ENCODE measurements at places on chromosomes 3 and 15. TPM values are rescaled to one million over a fixed set of nuclear protein-coding genes. Genes with fewer than 3 reads are reported as not detected.
A peak's percentile ranks its signal among the peaks of the same experiment; 100 is the strongest.

DNA sequence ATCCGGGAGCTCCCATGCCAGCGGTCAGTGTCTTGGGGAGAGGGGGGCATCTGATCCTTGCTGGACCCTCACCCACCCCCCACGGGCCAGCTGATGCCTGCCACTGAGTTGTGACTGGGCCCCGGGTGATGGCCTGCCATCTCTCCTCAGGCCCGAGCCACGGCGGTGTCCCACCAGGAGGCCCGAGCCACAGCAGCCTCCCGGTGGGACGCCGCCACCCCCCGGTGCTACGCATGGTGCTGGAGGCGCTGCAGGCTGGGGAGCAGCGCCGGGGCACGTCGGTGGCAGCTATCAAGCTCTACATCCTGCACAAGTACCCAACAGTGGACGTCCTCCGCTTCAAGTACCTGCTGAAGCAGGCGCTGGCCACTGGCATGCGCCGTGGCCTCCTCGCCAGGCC, 4.3 kb downstream of the H1-8 start:
- H3K4me1 ChIP-seq: no peaks in the 10 kb centered on the region
- DNase-seq: no peak
- H3K27me3 ChIP-seq: peaks cover 13% of the 10 kb centered on the region
- H3K4me3 ChIP-seq: no peak overlapping the region
- no peak overlapping the region for H3K27ac ChIP-seq
- no peaks in the 10 kb centered on the region for H3K36me3 ChIP-seq

GRCh38 chr3:37017683-37018082, 24.4 kb downstream of the MLH1 start:
- peaks cover 16% of the 10 kb centered on the region for H3K36me3 ChIP-seq
- H3K4me1 ChIP-seq: no peaks in the 10 kb centered on the region
- H3K27ac ChIP-seq: no peak overlapping the region
- no peak for DNase-seq
- no peaks in the 10 kb centered on the region for H3K27me3 ChIP-seq

DNA sequence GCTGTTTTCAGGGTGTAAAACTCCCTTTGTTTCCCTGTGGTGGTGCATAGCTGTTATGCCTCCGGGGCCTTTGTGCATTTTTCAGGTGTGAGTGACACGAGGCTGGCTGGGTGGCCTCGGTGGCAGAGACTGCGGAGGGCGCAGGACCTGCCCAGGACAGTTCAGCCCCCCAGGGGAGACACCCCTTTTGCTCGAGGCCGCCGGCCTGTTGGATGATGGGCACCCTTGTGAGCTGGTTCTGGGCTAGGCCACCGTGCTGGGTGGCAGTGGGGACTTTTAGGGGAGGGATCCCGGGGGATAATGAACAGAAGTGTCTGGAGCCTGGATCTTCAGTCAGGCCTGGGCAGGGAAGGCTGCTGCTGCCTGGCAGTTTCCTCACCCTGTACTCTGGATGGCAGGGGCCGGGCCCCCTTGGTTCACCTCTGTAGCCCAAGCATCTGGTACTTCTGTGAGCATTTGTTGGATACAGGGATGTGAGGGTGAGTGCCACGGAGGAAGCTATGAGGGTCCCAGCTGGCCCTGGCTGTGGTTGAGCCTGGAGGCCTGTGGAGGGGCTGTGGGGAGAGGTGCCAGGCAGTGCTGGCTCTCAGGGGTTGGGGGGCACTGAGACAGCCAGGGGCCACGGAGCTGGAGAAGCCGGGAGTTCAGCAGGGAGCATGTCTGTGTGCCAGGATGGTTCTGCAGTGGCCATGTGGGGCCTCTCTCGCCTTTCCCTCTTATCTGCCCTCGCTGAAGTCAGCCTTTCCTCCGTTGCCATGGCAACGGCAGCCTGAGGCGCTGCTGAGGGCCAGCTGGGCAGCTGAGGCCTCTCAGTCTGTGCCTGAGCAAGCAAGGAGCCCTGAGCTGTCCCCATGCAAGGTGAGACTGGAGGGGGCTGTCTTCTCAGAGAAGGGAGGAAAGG, 49.0 kb downstream of the KY start:
- no peak overlapping the region for H3K27ac ChIP-seq
- H3K36me3 ChIP-seq: no peaks in the 10 kb centered on the region
- no peak for DNase-seq
- peaks cover 6% of the 10 kb centered on the region for H3K4me1 ChIP-seq
- H3K4me3 ChIP-seq: no peak overlapping the region

DNA sequence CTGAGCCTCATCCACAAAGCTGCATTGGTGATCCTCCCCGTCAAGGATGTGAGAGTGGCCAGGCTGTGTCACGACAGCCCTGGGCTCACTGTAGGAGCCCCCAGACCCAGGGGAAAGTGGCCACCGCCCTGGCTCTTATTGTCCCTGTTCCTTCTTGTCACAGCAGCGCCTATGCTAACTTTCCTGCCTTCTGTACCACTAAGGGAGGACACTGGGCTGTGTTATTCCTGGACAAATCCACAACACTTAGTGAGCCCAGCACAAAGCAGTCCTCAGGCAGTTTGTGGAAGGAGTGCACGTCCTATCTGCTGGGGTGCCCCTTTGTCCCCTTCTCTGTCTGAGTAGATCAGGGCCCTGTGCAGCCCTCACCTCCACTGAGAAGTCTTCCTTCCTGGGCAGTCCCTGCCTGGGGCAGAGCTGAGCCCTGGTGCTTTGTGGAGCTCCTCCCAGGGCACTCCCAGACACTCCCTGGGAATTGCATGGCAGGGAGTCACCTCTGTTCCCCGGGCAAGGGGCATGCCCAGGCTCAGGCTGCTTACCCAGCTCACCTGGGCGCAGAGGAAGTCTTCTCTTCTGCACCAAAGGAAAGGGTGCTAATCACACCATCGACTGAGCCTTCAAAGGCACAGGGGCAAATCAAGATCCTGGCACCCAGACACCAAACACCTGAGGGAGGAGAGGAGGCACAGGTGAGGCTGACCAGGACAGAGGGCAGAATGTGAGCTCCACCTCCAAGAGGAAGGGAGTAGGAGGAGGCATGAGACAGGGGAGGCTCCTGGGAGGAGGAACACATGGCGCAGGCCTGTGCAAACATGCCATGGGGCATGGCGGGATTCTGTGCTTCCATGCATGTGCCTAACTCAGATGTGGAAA, 138.7 kb downstream of the KLF13 start:
- H3K36me3 ChIP-seq: no peaks in the 10 kb centered on the region
- no peak overlapping the region for H3K4me3 ChIP-seq
- peaks cover 9% of the 10 kb centered on the region for H3K27me3 ChIP-seq
- H3K4me1 ChIP-seq: no peaks in the 10 kb centered on the region

GRCh38 chr3:194135806-194136518, at the start of gene HES1:
Gene HES1, plus strand, starts transcription at chr3:194136148. Its CDS starts 233 bp downstream, at chr3:194136381.
- no peak for DNase-seq
- peak within 1 kb of the TSS; percentile 52 for H3K4me3 ChIP-seq
- H3K36me3 ChIP-seq: no peaks in the 10 kb centered on the region
- H3K27me3 ChIP-seq: peaks cover 2% of the 10 kb centered on the region
- no peak within 1 kb of the TSS for H3K27ac ChIP-seq

DNA sequence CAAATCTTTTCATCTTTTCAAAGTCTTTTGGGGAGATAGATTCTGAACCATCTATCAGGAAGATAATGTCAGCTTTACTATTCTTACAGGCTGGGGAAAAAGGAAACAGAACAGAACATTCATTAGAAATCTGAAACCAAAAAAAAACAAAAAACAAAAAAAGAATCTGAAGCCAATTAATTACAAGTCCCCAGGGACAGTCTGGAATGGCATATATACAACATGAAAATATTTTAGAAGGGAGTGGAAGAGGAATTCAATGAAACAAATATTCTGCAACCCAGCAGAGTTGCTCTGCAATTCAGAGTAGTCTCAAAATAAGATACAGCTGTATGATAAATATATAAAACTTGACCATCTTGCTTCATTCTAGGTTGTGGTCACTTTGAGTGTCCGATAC, 41.7 kb upstream of the CAPN7 start:
- no peak overlapping the region for H3K27ac ChIP-seq
- H3K4me1 ChIP-seq: no peaks in the 10 kb centered on the region
- DNase-seq: no peak
- H3K36me3 ChIP-seq: no peaks in the 10 kb centered on the region

DNA sequence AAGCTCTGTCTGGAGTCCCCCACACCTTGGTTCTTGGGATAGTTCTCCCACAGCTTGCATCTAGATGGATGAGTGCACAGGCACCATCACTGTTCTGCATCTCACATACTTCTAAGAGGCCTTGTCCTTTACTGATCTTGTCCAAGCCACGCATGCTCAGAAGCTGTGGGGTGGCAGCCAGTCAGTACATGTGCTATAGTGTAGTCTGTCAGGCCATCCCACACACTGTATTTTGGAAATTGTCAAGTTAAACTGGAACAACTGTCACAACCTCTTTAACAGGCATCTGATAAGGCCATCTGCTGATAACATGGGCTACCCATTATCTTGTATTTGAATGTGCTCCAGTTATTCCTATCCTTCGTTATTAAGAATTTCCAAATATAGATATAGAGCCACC, 296.5 kb upstream of the AZI2 start:
- no peak overlapping the region for H3K27ac ChIP-seq
- no peaks in the 10 kb centered on the region for H3K4me1 ChIP-seq
- no peak for DNase-seq
- H3K27me3 ChIP-seq: no peaks in the 10 kb centered on the region

- DNase-seq: no peak
- no peak overlapping the region for H3K4me3 ChIP-seq
- no peaks in the 10 kb centered on the region for H3K27me3 ChIP-seq
- H3K36me3 ChIP-seq: no peaks in the 10 kb centered on the region
These were observed 3.2 kb upstream of the PPP4R2 start for GRCh38 chr3:72993391-72993790.

DNA sequence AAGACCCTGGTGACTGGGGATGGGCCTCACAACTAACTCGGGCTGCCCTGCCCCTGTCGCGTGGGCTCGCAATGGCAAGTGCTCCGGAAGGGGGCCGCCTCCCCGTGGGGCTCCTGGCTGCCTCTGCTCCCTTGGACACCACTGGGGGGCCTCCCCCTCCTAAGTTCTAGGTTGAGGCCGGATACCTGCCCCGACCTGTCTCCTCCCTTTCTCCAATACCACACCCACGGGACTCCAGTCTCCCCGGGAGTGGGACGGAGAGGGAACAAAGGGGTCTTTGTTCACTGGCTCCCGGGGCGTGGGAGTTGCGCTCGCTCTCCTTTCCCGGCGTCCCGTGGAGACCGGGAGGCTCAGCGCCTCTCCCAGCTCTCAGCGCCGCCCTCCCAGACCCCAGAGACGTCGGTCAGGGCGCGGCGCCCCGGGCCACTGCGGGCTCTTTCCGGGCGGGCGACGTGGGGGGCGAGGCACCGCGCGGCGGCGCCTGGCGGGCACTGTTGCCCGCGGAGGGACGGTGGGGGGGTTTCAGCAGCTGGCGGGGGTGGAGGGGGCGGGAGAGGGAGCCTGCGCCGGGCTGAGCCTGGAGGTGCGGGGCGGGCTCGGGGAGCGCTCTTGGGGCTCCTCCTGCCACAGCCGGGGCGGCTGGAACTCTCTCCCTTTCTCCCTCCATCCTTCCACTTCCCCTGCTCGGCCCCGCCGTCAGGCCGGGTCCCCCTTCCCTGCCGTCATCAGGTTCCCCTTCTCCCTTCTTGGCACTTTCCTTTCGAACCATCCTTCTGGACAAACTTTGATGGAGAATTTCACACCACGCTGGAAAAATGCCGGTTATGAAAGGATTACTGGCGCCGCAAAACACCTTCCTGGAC, at the start of gene KCNH8:
Gene KCNH8 (plus strand): TSS at position 606 of the 863 bp plus-strand sequence. CDS start 210 bp downstream, at position 816.
- DNase-seq: no peak
- H3K36me3 ChIP-seq: no peaks in the 10 kb centered on the region
- H3K4me1 ChIP-seq: peaks cover 10% of the 10 kb centered on the region
- H3K27ac ChIP-seq: no peak within 1 kb of the TSS
- peak within 1 kb of the TSS; percentile 62 for H3K4me3 ChIP-seq

DNA sequence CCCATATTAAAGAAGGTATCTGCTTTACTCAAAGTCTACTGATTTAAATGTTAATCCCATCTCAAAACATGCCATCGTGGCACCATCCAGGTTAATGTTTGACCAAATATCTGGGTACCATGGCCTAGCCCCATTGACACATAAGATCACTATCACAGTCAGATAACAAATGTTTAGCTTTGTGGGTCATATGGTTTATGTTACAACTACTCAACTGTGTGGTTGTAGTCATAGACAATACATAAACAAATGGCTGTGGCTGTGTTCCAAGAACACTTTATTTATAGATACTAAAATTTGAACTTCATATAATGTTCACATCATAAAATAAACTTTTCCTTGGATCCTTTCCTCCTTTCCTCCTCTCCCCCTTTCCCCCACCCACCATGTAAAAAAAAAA, 9.8 kb upstream of the SNRPN start:
- H3K4me1 ChIP-seq: no peaks in the 10 kb centered on the region
- H3K27ac ChIP-seq: no peak overlapping the region
- H3K36me3 ChIP-seq: no peaks in the 10 kb centered on the region
- H3K27me3 ChIP-seq: no peaks in the 10 kb centered on the region

Gene SLC28A2
- not detected for total RNA-seq

Gene NMB
- 1.3 TPM for total RNA-seq

Gene NRROS
- total RNA-seq: 7.6 TPM

Gene SMAD3
- 148 TPM for total RNA-seq

Measured in T-cell (primary cell).